ENCODE measurements at places on chromosomes 12 and 14. TPM values are rescaled to one million over a fixed set of nuclear protein-coding genes. Genes with fewer than 3 reads are reported as not detected.

GRCh38 chr14:90345239-90345557 is 13.5 kb upstream of the NRDE2 start:
- no peak for DNase-seq

The RNASE7 gene
- not detected for total RNA-seq

GRCh38 chr12:68508576-68508975 is 102.1 kb upstream of the RAP1B start:
- no peak for DNase-seq

- DNase-seq, result no peak
Measured at GRCh38 chr12:53105256-53105655, 2.0 kb downstream of the SOAT2 start.

The PARPBP gene
- total RNA-seq, result 0.83 TPM

The TRHDE gene
- total RNA-seq, result 1.2 TPM

DNA sequence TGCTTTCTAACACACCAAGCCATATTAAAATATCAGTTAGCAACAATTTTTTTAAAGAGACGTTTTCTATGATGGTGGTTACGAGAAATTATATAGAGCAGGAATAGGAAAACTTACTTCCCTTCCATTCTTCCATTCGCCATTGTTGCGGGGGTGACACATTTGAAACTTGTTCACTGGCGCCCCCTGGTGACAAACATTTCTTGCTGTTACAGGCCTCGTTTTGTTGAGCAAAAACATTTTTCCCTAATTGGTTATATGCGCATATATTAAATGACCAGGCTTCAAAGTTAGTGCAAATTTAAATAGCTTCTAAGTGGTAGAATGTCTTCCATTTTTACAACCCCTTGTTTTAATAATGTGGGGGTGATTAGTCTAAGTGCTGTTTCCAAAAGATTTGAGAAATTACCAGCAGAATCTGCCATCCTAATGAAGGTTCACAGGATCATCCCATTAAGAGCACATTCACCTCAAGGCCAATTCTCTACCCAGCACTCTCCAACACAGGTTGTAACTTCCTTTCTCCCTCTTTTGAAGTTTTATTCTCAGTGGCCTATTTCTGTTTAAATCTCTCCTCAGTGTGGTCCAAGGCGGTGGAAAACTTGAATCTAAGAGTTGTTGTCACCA is 1124.7 kb downstream of the FLRT2 start:
- no peak for DNase-seq

GRCh38 chr14:32559590-32559989 is 230.5 kb downstream of the AKAP6 start:
- no peak for DNase-seq

The RTL1 gene
- total RNA-seq, result not detected

The OTUB2 gene
- total RNA-seq, result 0.63 TPM

GRCh38 chr14:88228522-88229236 is 94.4 kb downstream of the KCNK10 start:
- no peak for DNase-seq

GRCh38 chr12:19992311-19992710 is 376.0 kb upstream of the PDE3A start:
- DNase-seq, result no peak

DNA sequence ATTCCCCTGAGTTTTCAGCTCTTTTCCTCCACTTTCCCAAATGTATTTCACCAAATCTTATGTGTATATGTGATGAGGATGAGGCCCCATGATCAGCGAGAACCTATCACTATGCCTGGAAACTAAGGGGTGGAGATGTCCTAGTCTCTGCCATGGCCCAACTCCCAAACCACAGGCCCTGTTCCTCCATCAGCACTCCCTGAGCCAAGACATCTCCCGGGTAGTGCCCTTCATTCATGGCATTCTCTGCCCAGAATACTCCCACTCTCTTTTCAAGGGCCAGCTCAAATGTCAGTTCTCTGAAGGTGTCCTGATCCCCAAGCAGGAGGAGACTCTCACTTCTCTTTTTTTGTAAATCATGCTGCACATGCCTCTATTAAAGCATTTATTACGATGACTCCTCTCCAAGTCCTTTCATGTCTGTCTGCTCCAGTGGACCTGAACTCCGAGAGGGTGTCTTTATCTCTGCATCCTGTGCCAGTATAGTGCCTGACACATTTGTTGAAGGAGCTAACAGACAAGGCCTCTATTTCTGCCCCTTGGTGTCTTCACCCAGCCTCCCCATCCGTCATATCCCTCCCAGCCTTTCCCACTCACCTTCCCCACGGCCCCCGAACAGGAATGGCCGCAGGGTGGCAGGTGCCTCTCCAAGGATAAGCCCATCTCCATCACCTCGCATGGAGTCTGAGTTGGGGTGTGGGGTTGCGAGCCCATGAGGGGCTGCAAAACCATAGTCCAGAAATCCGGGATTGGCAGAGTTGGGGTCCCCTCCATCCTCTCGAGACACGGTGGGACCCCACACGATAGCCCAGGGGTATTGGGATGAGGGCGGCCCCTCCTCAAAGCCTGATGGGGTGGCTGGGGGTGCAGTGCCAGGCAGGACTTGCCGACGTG is 3.7 kb downstream of the PIANP start:
- DNase-seq, result no peak

- peak; percentile 83 for DNase-seq
Measured at GRCh38 chr12:94841177-94841576, 162.3 kb downstream of the NDUFA12 start.

The BDKRB2 gene
- 5.8 TPM for total RNA-seq

The MYF5 gene
- total RNA-seq, result not detected

GRCh38 chr14:74824997-74825396 is 50.9 kb downstream of the PROX2 start:
- DNase-seq, result no peak

DNA sequence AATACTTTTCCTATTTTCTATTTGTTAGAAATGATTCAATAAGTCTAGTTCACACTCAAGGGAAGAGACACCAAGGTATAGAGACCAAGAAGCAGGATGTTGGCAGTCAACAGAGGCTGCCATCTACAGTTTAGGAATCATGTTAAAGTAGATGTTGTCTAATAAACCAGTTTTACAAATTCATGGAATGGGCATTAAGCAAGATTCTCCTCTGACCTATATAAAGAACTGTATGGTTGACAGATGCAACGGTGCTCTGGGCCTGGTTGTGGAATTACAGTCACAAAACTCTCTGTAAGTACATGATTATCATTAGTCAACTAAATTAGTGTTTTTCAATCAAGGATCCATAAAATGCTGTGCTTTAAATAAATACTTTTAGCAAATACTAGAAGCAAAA is 475.1 kb downstream of the NAV3 start:
- no peak for DNase-seq

DNA sequence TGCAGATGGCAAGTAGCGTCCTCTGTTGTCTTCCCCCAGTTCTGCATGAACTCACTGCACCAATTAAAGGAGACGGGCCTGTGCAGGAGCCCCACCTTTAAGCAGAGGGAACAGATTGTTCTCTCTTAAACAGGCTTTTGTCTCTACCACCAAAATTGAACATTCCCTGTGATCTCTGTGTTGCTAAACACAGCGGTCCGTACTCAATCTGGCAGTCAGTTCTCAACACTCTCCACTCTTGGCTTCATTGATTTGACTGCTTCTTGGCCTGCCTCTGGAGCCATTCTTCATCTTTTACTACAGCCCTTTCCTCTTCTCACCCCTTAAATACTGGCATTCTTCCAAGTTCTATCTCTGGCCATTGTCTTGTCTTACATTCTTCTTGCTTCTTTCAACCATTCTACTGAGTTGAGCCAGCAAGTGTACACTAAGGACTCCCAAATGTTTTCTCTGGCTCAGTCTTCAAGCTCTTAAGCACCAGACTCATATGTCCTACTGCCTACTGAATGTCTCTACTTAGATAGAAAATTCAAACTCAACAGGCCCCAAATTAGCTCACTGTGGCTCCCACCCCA is 8.0 kb upstream of the NT5DC3 start:
- peak; percentile 89 for DNase-seq

The FAR2 gene
- 11.7 TPM for total RNA-seq

GRCh38 chr12:47903151-47903611 is 1.6 kb downstream of the VDR start:
- DNase-seq, result no peak

The PPP1R3E gene
- total RNA-seq, result 5.5 TPM

DNA sequence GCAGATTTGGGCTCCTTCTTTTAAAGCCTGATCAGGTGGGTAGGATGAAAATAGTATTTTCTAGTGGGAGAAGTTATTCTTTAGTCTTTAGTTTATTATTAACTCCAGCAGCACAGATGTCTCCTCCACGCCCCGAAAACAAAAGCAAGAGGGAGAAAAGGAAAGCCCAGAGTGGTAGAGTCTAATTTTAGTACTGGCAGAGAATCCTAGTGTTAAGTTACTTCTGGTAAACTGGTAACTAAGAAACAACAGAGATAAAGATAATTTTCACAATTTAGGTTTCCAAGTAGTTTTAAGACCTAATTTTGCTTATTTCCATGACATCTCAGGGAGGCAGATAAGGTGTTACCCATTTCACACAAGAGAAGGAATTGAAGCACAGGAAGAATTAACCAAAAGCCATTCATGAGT is 16.3 kb downstream of the ATP5MC2 start:
- DNase-seq, result no peak

- no peak for DNase-seq
Measured at GRCh38 chr12:89789862-89790261, 81.2 kb upstream of the ATP2B1 start.

DNA sequence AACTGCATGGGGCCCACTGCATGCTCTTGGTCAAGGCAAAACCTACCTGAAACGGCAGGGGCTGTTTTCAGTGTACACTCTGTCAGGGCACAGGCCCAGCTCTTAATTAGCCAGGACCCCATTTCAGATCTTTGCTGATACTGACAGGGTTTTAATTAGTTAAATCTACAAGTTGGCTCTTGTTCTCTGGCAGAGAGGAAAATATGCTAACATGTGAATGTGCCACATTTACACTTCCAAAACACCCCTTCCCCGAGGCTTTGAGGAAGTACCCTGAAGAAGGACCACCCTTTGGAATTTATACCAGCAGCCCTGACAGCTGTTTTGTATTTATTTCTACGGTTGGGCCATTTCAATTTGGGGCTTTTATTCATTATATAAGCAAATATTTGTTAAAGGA is 66.3 kb downstream of the OTX2 start:
- no peak for DNase-seq

DNA sequence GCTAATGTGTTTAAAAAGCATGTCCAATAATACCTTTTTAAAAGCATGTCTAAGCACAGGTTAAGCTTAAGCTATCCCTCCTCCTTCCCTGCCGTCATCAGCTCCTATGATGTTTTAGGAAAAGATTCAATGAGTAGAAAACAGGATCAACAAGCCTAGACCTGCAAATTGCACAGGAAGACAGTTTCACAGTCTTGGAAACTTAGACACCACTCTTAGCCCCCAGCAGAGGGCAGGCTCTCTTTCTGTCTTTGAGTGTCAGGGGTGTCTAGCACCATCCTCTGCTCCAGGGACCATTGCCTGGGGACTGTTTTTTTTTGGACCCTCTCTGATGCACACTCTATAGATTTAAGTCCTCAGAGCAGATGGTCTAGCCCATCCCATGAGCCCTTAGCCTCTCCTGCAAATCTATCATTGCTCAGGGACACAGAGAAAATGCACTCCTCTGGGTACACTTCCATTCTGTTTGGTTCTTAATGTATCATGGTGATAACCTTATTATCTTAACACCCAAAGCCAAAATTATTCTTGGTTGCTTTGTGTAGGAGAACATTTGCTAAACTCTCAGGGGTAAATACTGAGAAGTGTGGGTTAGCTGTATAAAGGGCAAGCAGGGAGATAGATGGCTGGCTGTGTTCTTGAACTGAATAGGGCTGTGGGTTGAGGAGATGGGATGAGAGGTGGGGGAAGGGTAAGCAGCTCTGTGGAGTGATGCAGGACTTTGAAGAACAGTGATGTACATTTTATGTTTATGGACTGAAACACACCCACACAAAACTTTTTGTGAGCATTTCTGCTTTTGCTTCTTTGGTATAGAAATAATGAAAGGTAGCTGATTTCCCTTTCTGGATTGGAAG is 259.9 kb upstream of the DDHD1 start:
- no peak for DNase-seq

- DNase-seq, result no peak
Measured at GRCh38 chr12:6830286-6830890, 2.2 kb downstream of the P3H3 start.

DNA sequence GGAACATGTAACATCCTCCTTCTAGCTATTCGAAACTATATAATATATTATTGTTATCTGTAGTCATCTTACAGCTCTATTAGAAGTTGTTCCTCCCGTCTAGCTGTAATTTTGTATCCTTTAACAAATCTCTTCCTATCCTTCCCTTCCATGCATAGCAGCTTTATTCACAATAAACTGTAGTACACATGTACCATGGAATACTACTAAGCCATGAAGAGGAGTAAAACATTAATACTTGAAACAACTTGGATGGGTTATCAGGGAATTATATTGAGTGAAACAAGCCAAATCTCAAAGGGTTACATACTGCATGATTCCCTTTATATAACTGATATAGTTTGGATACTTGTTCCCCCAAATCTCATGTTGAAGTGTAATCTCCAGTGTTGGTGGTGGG is 33.9 kb upstream of the STK38L start:
- no peak for DNase-seq

DNA sequence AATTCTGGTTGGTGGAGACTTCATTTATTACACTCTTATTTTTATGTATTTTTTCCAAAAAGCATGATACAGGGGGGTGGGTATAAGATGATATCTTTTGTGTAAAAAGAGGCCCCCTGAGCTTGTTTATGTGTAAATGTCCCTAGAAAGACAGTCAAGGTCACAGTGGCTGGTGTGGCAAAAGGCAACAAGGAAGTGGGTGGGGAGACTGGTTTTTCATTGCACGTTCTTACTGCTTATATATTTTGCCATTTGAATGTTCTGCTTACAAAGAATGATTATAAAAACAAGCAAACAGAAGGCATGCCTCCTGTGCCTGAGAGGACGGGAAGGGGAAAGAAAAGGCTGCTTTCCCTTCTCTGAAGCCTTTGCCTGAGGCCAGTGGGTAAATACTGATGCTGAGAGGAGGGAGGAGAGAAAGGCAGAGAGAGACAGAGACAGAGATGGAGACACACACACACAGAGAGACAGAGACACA is 24.1 kb upstream of the ADIPOR2 start:
- no peak for DNase-seq

DNA sequence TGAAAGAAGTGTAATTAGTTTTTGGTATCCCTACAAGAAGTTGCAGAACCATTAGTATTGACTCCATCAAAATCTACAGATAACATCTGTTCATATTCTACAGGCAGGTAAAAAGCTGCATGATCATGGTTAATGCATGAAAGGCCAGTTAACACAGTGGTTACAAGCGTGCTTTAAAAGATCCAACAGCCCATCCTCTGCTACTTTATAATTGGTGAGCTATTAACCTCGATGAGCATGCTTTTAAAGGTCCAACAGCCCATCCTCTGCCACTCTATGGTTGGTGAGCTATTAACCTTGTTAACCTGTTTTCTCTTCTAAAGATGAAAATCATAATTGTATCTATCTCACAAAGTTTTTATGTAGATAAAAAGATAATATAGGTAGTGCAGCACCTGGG is 289.3 kb downstream of the DUSP6 start:
- DNase-seq, result peak; percentile 17

- DNase-seq, result no peak
Measured at GRCh38 chr12:117832459-117833457, 136.0 kb downstream of the KSR2 start.

GRCh38 chr12:88805692-88806091 is 225.4 kb upstream of the KITLG start:
- no peak for DNase-seq

Data from esophagus muscularis mucosa (tissue), 4 donors.